H1 (cell line): ENCODE measurements at places on chromosomes 12 and 14. TPM values are rescaled to one million over a fixed set of nuclear protein-coding genes. Genes with fewer than 3 reads are reported as not detected.

DNA sequence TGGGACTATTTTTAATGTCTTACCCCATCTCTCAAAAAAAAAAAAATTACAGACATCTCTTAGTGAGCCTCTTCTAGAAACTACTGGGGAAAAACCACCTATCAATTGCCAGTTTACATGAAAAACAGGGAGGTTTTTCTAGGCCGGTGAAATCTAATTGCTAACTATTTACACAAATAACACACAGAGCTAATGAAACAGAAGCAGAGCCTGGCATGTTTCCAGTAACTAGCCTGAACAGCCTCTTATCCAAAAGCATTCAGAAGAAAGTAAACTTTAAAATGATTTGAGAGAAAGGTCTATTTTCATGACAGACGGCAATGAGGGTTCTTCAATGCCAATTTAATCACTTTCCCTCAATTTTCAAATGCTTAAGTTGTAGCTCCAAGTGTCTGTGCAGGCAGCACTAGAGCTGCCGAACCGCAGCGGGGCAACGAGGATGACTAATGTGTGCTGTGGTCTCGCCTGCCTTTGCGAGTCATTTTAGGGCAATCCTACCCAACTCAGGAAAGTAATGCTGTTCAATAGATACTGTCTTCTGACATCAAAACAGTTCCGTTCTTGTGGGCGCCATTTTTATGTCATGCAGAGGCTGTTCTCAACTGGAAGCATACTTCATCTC lies 84.6 kb downstream of the SETD3 start:
- no peak overlapping the region for H3K27ac ChIP-seq
- H3K36me3 ChIP-seq: peaks cover 18% of the 10 kb centered on the region
- peaks cover 5% of the 10 kb centered on the region for H3K4me1 ChIP-seq
- no peaks in the 10 kb centered on the region for H3K27me3 ChIP-seq
- no peak for DNase-seq
- no peak overlapping the region for H3K4me3 ChIP-seq

- no peak for DNase-seq
- no peak overlapping the region for H3K4me3 ChIP-seq
- H3K27me3 ChIP-seq: no peaks in the 10 kb centered on the region; the same call in 1 of the 2 replicates
- no peak overlapping the region for H3K27ac ChIP-seq
- peaks cover 21% of the 10 kb centered on the region for H3K4me1 ChIP-seq
Measured at GRCh38 chr12:31220633-31221550, 105.1 kb downstream of the SINHCAF start.

- H3K4me3 ChIP-seq: no peak overlapping the region
- H3K4me1 ChIP-seq: no peaks in the 10 kb centered on the region
- no peak for DNase-seq
- H3K27ac ChIP-seq: no peak overlapping the region
- H3K36me3 ChIP-seq: no peaks in the 10 kb centered on the region
Measured at GRCh38 chr14:33118668-33119067, 180.0 kb downstream of the NPAS3 start.

- no peak for DNase-seq
- no peak overlapping the region for H3K4me3 ChIP-seq
- peaks cover 3% of the 10 kb centered on the region for H3K4me1 ChIP-seq
- no peaks in the 10 kb centered on the region for H3K27me3 ChIP-seq
- H3K36me3 ChIP-seq: no peaks in the 10 kb centered on the region
- H3K27ac ChIP-seq: no peak overlapping the region
Measured at GRCh38 chr14:89540830-89541470, 123.9 kb upstream of the FOXN3 start.

DNA sequence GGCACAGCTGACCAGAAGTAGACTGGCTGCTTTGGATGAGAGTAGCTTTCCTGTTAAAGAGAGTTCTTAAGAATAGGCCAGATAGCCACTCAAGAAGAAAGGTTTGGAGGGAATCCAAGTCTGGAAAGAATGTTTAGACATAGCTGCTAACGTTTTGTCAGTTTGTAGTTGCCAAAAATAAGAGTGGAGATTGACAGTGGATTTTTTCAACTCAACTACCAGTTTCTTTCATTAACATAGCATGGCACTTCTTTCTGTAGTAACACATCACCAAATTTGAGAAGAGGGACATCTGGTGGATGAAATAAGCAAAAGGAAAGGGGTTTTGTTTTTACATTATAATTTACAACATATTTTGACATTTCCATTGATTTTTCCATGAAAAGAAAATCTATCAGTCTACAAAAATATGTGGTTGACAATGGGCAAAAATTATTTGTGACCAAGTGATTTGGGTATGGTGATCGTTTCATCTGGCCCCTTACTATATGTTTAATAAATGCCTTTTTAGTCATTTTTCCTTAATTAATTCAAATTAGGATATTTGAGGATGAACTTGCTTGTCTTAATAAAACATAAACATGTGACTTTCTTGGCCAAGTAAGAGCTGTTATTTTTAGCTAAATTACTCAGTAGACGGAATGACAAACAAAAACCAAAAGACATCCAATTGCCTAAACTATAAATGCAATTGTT lies 71.1 kb downstream of the PTPRR start:
- no peak overlapping the region for H3K27ac ChIP-seq
- no peak overlapping the region for H3K4me3 ChIP-seq

GRCh38 chr12:85468356-85469157 lies 188.5 kb downstream of the ALX1 start:
- no peaks in the 10 kb centered on the region for H3K36me3 ChIP-seq
- DNase-seq: peak; percentile 67
- H3K4me3 ChIP-seq: peak overlapping the region; percentile 20; the same call in 1 of the 2 replicates
- no peaks in the 10 kb centered on the region for H3K27me3 ChIP-seq
- H3K4me1 ChIP-seq: peaks cover 3% of the 10 kb centered on the region

DNA sequence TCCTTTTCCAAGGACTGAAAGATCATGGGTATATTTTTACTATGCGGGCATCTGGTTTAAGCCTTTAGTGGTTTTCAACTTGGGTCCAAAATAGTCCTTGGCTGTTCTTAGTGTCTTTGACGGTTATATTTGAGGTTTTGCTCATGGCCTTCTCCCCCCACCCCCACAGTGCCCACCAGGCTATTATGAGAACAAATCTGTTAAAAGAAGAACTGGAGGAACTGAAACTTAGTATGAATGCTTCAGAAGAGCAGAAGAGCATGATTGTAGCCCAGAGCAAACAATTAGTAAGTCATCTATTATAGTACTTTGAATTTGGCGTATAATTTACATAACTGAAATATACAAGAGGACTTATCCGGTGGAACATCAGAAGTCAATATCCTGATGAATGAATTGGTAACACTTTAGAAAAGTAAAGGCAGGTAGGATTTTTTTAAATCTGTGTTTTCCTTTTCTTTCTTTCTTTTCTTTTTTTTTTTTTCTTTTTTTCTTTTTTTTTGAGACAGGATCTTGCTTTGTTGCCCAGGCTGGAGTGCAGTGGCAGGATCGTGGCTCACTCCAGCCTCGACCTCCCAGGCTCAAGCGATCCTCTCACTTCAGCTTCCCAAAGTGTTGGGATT lies 71.8 kb upstream of the BCAT1 start:
- H3K27ac ChIP-seq: no peak overlapping the region
- DNase-seq: no peak
- no peak overlapping the region for H3K4me3 ChIP-seq
- no peaks in the 10 kb centered on the region for H3K27me3 ChIP-seq
- no peaks in the 10 kb centered on the region for H3K4me1 ChIP-seq

GRCh38 chr12:20442322-20442721 lies 74.0 kb downstream of the PDE3A start:
- peaks cover 7% of the 10 kb centered on the region; the same call in 1 of the 2 replicates for H3K4me1 ChIP-seq
- no peaks in the 10 kb centered on the region for H3K36me3 ChIP-seq
- DNase-seq: no peak

GRCh38 chr12:106885026-106885425 lies 70.7 kb upstream of the TMEM263 start:
- H3K27ac ChIP-seq: no peak overlapping the region
- H3K27me3 ChIP-seq: no peaks in the 10 kb centered on the region
- peaks cover 2% of the 10 kb centered on the region for H3K36me3 ChIP-seq

- peaks cover 2% of the 10 kb centered on the region for H3K4me1 ChIP-seq
- peak overlapping the region; percentile 94 for H3K4me3 ChIP-seq
- peak; percentile 49 for DNase-seq
- no peaks in the 10 kb centered on the region for H3K27me3 ChIP-seq
- H3K27ac ChIP-seq: peak overlapping the region; percentile 47; the same call in 1 of the 2 replicates
Measured at GRCh38 chr12:123233505-123234308, 471 bp downstream of the MTRFR start.

- H3K27me3 ChIP-seq: no peaks in the 10 kb centered on the region
- no peaks in the 10 kb centered on the region for H3K4me1 ChIP-seq
- no peak overlapping the region for H3K4me3 ChIP-seq
Measured at GRCh38 chr12:17866802-17867201, 223.2 kb downstream of the RERGL start.

GRCh38 chr12:75556311-75556899 lies 45.0 kb upstream of the KRR1 start:
- no peaks in the 10 kb centered on the region; the same call in 1 of the 2 replicates for H3K36me3 ChIP-seq
- no peak overlapping the region for H3K4me3 ChIP-seq

RNU6-8 gene
- total RNA-seq: not detected in 2 replicates

CPNE8 gene
- 6.8 and 7.4 TPM in 2 replicates for total RNA-seq

BTG1 gene
- total RNA-seq: 31.6 and 32.7 TPM in 2 replicates

HOXC9 gene
- not detected in 2 replicates for total RNA-seq
